Cerebellar nuclear complex (tissue), 1 donor: ENCODE measurements at places on chromosomes 7 and 10.

GRCh38 chr7:12066004-12066403, 145.1 kb upstream of the TMEM106B start:
- no peak for DNase-seq

- peak; percentile 18 for DNase-seq
Observed at GRCh38 chr10:18504161-18504560, 147.2 kb downstream of the NSUN6 start.

GRCh38 chr10:68133523-68133922, 24.2 kb downstream of the MYPN start:
- DNase-seq: no peak

GRCh38 chr7:41755096-41755495, 52.2 kb upstream of the INHBA start:
- no peak for DNase-seq

- DNase-seq: no peak
Observed at GRCh38 chr7:17402628-17403278, 104.3 kb downstream of the AHR start.

DNA sequence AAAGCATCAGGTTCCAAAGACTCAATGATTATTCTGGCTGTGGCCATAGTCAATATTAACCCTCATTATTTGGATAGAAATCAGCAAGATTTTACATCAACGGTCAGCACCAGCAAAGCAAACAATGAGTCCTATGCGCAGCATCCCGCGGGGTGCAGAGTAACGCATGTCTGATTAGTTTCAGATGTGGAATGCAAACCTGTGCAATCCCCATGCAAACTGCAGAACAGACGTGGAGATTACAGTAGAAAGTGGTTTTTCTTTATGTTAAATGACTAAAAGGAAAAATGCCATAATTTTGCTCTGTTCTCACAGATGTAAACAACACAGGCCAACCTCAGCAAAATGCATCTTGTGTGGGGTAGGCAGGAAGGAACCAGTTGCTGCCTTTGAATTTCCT, 258.1 kb upstream of the GRB10 start:
- no peak for DNase-seq

- no peak for DNase-seq
Observed at GRCh38 chr7:38368191-38368605, 94.8 kb upstream of the TARP start.

- DNase-seq: no peak
Observed at GRCh38 chr10:101097881-101098280, 33.2 kb upstream of the TLX1 start.

DNA sequence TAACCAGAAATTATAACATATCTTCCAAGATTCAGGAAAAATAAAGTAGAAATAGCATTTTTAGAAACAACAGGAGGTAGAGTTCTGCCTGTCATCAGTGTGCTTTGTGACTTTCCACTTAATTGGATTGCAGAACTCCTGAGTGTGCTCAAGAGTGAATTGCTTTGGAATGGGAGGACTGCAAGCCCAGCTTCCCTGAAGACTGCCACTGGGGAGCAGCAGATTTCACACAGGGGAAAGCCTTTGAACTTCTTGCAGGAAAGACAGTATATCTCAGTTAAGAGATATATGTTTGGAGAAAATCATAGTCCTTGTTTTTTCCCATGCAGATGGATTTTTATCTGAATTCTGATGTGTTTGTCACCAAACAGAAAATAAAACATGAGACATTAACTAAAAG, 124.5 kb downstream of the TMEM168 start:
- DNase-seq: no peak

GRCh38 chr7:132489776-132490237, 86.5 kb downstream of the PLXNA4 start:
- DNase-seq: no peak
